ENCODE measurements at places on chromosomes 2 and 18. TPM values are rescaled to one million over a fixed set of nuclear protein-coding genes. Genes with fewer than 3 reads are reported as not detected.
A peak's percentile ranks its signal among the peaks of the same experiment; 100 is the strongest.

- DNase-seq = no peak
Observed at GRCh38 chr2:86703704-86704361, 16.3 kb upstream of the RMND5A start.

- DNase-seq = peak; percentile 89
Observed at GRCh38 chr2:85826990-85827878, 61.6 kb downstream of the ST3GAL5 start.

DNA sequence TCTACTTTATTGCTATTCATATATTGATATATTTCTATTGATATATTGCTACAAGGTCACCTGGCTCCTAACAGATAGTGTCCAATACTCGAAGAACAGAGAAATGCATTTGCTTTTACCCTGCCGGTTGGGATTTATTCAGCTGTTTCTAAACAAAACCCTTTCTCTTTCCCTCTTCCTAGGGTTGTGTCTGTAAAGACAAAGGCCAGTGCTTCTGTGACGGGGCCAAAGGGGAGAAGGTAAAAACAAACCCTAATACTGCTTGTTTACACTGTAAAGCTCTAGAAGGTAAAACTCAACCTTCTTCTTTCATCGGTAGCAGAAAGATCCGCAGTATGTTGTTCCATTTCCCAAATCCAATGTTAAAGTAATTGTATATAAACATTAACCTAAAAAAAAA lies 73.4 kb downstream of the COL4A3 start:
- no peak for DNase-seq

DNA sequence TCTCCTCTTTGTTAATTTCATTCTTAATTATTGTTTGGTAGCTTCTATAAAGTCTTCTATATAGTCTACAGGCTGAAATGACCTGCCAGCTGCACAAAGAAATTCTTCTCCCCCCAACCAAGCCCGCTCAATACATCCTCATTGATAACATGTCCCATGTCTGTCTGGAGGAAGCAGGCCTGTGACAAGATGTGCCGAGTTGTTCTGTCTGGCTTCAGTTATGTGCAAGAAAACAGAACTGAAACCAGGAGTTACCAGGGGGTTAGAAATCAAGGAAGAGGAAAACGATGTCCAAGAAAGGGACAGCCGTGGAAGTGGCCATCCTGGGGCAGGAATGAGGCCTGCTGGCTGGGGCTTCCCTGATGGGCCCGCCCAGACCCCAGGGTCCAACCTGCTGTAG lies 57.6 kb downstream of the MTCL1 start:
- no peak for DNase-seq

DNA sequence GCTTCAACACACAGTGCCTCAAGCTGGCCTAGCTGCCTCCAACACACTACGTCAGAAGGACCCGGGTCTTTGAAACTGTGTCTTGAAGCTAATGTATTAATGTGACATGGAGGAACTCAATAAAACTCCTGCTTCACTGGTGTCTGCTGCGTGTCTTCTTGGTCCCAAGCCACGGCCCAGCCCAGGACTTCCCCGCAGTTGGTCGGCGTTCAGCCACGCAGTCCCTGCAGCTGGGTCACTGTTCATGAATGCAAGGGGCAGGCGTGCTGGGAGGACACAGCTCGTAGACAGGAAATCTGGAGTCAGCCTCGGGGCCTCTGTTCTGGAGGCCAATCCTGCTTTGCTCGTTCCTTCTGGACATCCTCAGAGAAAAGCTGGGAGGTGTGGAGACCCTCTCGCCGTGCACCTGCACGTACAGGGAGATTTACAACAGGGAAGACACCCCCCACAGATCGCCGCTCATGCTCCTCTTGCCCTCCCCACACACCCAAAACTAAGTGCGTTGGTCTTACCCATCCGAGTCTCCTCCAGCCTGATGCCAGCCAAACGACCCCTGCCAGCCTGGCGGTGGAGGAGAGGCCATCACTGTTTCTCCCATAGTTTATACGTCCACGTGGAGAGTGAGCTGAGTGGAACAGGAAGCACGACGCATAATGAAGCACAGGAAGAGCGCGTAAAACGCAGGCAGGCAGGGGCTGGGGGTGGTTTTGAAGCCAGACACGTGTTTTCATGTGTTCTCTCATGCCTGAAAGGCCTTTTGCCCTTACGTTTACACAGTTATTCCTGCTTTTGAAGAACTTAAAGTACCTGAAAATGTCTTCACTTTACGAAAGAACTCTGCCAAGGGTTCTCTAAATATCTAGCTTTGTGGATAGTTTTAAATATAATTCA lies 39.7 kb downstream of the ADI1 start:
- DNase-seq = no peak

DNA sequence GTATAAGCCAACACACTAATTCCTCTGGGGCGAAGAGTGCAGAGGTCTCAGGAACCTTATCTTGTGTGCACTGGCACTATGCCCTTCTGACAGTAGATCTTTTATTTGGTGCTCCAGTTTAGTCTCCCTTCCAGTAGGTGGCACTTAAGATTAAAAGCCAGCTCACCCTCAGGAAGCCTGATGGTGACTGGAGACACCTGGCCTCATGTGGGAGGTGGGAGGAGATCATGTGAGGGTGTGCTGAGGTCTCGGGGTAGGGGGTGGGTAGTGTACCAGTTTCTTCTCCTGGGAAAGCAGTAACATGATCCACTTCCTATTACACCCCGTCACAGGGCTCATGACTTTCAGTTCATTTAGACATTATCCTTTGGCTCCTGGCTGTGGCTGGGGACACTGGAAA lies 654.9 kb downstream of the ADCYAP1 start:
- DNase-seq = no peak

DNA sequence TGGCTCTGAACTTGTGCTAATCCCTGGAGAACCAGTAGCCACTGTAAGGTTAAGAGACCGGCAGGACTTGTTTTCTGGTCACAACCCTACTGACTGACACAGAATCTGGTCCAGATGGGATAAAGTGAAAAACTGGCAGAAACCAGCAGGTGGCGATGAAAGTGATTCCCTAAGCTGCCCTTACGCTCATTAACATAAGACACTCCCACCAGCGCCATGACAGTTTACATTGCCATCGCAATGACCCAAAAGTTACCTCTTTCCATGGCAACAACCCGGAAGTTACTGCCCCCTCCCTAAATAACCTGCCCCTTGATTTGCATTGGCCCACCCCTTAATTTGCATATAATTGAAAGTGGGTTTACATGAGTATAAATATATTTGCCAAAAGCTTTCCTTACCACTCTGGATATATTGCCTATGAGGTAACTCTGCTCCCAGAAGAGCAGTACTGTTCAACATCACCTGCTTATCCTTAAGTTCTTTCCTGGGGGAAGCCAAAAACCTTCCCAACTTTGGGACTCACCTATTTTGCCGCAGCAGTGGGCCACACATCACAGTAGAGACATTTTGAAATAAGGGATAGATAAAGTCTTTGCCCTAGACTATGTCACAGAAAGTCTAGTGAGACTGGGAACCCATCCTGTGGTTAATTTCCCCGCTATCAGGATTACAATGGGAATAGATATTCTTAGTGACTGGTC lies 35.8 kb upstream of the AFF3 start:
- DNase-seq = no peak

DNA sequence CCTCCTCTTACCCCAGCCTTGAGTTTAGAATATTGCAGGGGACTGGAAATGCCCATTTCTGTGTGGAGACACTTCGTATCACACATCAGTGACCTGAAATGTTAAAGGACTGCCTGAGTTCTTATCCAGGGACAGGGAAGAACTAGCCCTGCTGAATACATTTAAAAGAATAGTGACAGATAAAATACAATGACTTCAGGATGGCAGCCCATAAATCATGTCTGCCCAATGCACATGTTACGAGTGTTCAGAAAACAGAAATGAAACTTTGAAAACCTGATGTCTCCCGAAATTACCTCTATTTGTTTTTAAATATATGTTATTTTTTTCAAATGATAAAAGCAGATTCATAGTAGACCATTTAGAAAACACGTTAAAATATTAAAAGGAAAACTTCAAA lies 22.3 kb upstream of the RAB12 start:
- no peak for DNase-seq

DNA sequence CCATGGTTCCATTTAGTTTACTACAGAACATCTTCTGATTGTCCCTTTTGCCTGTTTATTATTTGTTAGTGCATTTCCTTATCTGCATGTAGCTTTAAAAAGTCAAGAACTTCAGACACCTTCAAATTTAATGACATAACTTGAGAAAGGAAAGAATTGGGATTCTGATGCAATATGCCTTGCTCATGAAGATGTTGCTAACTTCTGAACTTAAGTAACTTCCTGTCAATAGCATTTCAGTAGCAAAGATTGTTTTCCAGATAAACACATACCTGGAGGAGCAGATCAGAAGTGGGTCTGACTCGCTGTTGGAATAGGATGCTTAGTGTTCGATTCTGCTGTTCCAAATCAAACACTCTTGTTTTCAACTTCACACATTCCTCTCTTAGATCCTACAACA lies 190.2 kb upstream of the LYPD1 start:
- DNase-seq = no peak

DNA sequence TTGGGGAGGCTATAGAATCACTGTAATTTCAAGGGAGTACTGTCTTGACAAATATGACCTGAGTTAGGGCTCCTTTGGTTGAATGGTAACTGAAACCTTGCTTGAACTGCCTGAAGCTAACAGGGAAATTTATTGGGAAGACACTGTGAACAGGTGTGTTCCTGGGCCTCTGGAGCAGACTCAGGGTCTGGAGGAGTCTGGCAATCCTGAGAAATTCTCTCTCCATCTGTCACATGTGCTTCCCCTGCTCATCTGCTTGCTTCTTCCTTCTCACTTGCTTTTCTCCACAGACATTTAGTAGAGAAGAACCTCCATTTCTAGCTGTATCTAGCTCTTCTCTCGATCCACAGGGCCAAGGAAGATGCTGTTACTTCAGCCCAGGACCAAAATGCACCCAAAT lies 476.5 kb downstream of the LRP1B start:
- no peak for DNase-seq

GRCh38 chr18:63292831-63293683 lies 26.5 kb downstream of the BCL2 start:
- DNase-seq = no peak

- no peak for DNase-seq
Observed at GRCh38 chr2:135563793-135564192, 32.5 kb downstream of the R3HDM1 start.

DNA sequence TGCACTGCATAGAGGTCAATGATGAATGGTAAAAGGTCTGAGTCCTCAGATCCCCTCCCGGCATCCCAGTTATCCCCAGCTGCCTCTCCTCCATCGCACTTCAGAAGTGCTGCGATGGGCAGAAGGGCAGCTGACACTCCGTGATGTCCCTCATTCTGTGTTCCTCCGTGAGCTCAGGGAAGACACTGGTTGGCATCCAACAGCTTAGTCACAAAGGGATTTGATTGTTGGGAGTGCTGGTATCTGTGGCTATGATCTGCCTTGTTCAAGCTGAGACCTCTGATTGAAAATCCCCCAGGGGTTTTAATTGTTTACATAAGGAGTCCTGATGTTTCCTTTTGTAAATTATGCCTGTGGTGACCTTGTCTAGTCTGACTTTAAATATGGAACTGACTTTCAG lies 19.0 kb upstream of the SAG start:
- no peak for DNase-seq

DNA sequence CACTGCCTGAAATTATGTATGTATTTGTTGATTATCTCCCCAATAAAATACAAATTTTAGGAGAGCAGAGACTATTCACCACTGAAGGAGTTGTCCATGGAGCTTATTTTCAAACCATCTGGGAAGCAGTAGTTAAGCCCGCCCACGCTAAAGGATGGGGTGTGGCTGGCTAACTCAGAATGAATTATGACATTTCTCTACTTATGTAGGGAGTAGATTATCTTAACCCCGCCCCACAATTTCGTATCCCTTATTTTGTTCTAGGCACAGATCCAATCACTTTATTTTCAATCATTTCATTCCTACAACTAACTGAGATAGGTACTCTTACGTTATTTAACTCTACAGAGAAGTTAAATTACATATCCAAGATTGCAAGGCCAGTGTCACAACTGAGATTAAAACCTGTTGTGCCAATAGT lies 1.4 kb upstream of the LAPTM4A start:
- peak; percentile 69 for DNase-seq

DNA sequence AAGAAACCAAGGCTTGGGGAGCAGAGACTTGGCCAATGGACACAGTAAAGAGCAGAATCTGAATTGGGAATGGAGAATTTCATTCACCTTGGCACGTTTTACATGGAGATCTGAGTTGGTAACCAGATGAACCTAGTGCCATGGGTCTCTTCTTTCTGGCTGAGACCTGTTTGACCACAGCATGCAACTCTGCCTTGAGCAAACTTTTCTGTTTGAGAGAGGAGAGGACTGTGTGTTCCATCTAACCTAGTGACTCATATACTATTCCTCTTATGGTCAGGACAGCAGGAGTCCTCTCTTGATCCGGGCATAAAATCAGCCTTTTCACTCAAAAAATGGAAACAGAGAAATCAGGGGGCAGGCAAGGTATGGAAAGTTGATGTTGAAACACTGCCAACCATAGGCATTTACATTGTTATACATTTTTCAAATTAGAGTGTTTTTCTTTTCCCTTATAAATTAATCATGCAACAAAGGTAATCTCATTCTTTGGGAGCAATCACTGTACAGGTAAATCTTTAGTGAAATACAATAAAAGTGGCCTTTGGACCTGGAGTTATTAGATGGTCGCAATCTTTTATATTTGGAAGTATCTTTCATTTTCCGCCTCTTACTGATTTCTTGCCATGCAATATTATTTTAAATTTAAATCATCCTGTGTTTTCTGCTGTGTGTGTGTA lies 86.7 kb downstream of the NRP2 start:
- DNase-seq = no peak

DNA sequence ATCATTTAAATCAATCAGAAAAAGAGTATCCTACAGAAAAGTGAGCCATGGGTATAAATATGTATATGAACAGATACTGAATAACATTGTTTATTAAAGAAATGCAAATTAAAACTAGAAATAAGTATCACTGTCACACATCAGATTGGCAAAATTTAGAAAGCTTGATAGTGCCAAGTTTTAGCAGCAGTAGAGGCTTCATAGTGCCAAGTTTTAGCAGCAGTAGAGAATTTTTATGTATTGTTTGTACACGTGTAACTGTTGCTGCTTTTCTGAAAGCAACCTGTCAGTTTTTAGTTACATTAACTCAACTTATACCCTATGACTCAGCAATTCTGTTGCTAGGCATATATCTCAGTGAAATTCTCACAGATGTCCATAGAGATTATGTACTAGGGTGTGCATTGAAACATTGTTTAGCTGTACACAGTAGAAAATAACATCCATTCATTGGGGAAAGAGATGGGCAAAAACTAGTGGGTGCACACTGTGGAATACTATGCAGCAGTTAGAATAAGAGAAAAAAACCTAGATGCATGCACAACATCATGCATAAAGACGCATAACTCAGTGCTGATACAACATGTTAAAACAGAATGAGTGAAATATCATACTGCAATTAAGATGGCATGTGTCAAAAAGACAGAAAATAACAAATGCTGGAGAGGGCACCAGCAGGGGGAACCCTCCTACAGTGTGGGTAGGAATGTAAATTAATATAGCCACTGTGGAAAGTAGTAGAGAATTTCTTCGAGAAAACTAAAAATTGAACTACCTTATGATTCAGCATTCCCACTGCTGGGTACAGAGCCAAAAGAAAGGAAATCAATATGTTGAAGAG lies 294.5 kb upstream of the NT5C1B start:
- DNase-seq = no peak

The MARCHF4 gene
- total RNA-seq = not detected

The SPC25 gene
- 0.36 TPM for total RNA-seq
